Muscle of back (tissue), 13 donors: ENCODE measurements at places on chromosomes 5 and 9.

DNA sequence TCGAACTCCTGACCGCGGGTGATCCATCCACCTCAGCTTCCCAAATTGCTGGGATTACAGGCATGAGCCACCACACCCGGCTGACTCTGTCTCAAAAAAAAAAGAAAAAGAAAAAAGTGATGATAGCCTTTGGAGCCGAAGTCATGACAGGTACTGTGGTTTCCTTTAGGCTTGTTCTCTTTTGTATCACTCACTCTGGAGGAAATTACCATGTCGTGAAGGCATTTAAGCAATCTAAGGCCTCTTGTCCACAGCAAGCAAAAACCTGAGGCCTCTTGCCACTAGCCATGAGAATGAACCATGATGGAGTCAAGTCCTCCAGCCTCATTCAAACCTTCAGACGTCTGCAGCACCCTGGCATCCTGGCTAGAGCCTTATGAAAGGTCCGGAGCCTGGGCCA lies 286.1 kb downstream of the RAB3C start:
- no peak for DNase-seq

- DNase-seq, result no peak
These were observed 3.8 kb downstream of the OR2V2 start for GRCh38 chr5:181151146-181151545.

DNA sequence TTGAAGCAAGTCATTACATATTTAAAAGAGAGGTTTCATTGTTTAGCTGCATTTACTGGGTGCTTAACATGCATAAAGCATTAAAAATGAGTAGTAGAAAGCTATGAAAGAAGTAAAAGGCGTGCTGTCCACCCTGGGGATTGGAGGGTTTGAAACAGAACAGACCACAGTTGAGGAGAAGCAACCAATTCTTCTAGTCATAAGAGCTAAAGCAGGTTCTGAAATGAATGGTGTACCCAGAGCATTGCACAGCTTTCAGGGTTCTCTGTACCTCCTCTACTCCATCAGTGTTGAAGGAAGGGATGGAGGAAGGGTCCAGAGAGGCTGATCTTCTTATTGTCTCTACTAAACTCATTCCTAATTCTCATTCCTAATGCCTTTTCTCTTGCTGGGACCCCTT lies 68.9 kb downstream of the SH3RF2 start:
- no peak for DNase-seq

DNA sequence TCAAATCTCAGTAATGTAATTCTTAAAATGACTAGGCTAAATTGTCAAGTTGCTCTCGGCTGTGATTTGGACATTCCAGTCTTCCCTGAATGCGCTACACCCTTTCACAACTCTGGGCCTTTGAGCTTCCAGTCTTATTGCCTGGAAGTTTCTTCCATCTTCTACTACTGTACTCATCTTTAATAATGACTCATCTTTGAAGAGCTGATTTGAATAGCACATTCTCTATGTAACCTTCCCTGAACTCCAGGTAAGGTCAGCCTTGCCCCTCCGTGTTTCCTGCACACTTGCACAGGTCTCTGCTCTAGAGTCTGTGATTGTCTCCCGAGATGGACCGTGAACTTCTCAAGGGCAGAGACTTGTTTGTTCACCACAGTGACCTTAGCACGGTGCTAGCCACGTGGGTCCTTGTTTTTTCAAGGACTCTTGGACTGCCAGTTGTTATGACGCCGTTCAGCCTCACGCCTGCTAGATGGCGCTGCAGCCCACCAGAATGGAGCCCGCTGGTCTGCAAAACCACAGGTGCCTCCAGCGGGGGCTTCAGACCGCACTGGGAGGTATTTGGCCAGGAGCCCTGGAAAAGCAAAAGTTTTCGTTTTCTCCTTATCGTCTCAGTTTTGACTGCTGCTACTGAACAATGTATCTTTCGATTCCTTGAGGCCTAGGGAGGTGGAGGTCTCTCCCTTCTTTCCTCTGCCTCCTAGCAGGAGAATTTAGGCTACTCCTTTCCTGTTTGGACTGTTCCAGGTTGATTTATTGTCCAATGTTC lies 44.4 kb downstream of the SEC61B start:
- peak; percentile 79 for DNase-seq

DNA sequence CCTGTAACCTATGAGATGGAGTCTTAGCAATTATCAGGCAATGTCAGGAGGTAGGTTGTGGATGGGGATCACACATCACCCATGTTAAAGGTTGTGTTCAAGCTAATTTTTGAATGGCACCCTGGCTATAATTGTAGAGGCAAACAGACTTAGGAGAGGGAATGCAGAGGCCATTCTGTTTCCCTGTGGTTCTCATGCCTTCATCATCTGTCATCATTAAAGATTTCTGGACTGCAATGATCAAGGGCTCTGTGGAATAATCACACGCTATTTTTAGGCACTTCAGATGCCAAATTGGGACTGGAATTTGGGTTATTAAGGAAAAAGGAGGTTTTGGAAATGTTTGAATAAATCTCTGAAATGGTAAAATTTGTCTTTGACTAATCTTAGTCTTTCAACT lies 1065.4 kb downstream of the TAF11L14 start:
- DNase-seq, result no peak

GRCh38 chr5:63572740-63573139 lies 389.5 kb downstream of the HTR1A start:
- no peak for DNase-seq

DNA sequence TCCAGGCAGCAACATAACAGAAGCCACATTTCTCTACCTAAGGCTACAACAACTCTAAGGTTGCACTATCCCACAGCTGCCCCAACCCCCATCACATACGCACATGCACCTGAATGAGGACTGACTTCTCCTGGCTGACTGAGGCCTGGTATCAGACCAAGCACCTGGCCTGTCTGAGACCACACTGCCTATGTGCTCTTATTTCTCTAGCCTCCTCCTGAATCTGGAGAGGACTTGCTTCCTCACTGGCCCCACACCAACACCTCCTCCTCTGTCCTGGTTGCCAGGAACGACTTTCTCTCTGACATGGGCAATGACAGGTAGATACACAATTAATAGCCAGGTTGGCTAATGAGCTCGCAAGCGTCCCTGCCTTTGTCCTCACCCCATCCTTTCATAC lies 14.9 kb upstream of the VDAC1 start:
- DNase-seq, result no peak

DNA sequence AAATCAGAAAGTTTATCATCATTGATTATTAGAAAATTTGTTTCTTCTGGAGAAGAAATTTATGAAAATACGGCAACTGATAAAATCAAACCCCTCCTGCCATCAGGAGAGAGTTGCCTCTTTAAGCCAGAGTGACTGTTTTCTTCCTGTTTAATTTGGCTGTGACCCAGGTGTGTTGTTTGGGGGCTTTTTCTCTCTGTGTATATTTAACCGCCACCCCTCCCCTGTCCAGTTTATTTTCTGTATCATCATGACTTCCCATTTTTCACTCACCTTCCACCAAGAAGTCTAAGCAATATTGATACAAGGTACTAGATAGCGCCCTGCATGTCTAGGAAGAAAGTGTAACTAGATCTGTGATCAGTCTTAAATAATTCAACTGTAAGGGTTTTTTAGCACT lies 50.1 kb downstream of the FAM78A start:
- no peak for DNase-seq

GRCh38 chr9:21443849-21444625 lies 3.8 kb downstream of the IFNA1 start:
- no peak for DNase-seq

GRCh38 chr5:30690931-30691330 lies 502.6 kb upstream of the CDH6 start:
- DNase-seq, result no peak

DNA sequence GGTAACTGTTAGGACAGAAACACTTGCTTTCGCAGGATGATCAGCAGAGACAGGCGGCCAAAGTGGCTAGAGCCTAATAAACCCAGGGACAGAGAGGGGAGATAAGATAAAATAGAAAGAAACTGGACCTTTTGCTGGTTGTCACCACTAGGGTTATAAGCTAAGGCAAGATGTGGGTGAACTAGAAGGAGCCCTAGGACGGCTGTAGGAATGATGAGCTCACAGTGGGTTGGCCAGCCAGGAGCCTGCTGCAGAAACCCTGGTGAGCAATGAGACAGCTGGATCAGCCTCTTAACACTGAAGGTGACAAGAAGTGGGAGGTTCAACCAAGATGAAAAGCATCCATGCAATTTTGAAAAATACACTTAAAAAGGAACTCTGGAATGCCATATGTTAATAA lies 13.5 kb downstream of the CTNND2 start:
- no peak for DNase-seq

GRCh38 chr9:138020795-138021182 lies 143.2 kb downstream of the CACNA1B start:
- no peak for DNase-seq

DNA sequence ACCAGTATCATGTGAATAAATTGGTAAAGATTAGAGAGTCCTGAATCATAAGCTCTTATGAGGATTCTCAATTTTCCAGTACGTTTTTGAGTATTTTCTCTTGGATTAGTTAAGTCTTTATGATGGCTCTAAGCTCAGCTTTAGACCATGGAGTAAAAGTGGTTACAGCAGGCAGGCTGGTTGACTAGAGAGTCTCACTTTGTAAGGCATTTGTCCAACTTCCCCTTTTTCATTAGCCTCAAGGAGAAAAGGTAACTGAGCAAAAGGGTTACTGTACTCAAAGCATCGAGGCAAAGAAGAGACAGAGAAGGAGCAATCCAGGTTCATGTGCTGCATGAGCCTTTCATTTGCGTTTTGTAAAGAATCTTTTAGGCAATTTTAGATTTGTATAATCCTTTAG lies 8.5 kb downstream of the NOP16 start:
- no peak for DNase-seq

DNA sequence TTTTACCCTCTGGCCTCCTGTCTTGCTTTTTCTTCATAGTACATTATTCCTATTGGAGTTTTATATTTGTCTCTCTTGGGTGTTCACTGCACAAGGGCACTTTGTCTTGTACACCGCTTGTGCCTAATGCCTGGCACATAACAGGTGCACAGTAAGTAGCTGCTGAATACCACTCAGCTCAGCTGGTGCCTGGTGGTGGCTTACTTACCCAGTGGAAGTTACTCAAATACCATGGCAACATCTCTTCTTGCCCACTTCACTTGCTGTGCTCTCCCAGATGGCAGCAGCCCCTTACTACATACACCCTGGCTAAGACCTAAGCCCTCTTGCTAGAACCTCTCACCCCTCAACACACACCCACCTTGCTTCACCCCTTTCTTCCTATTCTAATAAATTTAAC lies 11.3 kb upstream of the SKP1 start:
- DNase-seq, result no peak

GRCh38 chr5:84605241-84605640 lies 220.6 kb upstream of the EDIL3 start:
- DNase-seq, result no peak

GRCh38 chr5:160905285-160905684 lies 53.3 kb upstream of the ATP10B start:
- DNase-seq, result no peak

DNA sequence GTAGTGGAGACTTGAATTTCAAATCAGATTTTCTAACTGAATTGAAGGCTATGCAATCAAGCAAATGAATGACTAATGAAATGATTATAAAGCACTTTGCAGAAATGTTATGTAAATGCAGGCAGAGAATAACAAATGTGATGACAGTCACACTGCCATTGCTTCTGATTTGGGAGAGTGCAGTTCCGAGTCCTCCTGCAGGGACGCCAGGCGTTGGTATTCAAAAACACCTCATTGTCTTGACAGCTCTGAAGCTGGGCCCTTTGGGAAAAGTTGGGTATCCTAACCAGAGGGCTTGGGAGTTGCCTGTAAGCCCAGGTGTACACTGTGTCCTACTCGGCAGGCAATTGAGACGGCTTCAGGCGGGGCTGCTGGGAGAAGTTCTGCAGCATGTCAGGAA lies 57.9 kb downstream of the C5orf15 start:
- DNase-seq, result no peak

GRCh38 chr5:174708476-174709207 lies 15.7 kb upstream of the MSX2 start:
- no peak for DNase-seq

DNA sequence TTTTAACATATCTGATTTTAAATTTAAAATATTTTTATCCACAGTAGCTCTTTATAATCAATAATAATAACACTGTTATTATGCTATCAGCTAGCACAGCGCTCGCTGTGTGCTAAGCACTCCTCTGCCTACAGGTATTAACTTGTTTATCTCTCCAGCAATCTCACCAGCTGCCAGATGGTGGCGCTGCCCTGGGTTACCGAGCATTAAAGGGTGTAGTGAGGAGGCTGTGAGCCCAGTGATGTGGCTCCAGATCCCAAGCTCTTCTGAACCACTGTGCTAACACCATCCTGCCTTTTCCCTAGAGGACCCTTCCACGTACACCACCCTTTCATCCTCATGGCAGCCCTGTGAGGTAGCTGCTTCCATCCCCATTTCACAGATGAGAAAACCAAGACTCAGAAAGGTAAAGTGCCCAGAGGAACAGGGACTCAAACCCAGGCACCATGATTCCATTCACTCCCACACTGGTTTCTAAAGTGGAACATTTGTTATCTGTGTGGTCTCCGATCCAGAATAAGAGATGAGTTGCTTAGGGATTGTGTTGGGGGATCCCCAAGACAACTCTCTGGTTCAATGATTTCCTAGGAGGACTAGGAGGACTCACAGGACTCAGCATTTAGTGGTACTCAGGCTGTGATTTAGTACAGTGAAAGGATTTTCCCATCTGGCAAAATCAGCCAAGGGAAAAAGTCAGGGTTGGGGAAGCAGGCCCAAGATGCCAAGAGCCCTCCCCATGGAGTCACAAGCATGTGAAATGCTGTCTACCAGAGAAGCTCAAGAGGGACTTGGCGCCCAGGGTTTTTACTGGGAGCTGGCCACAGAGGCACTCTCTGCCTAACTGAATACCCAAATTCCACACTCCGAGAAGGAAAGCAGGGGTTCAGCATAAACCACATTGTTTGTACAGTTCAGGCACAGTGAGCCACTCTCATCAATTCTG lies 7.0 kb downstream of the IGFBPL1 start:
- no peak for DNase-seq

DNA sequence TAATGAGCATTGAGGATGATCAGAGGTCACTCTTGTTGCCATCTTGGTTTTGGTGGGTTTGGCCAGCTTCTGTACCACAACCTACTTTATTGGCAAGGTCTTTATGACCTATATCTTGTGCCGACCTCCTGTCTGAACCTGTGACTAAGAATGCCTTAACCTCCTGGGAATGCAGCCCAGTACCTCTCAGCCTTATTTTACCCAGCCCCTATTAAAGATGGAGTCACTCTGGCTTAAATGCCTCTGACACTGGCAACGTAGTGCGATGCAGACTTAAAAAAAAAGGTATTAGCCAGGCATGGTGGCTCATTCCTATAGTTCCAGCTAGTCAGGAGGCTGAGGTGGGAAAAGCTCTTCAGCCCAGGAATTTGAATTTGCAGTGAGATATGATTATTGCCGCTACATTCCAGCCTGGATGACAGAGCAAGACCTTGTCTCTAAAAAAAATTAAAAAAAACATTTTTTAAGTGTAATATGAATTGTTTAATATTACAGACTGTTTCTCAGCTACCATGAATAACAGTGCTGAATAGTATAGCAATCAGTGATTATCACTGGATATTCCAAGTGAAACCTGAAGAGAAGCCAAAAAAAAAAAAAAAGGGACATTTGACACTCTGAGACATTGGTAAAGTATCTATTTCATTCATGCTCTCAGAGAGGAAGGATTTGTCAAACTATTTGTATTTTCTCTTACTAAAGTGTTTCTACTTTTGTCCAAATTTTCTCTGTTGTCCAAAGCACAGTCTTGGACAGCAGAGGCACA lies 18.3 kb upstream of the STOM start:
- no peak for DNase-seq

GRCh38 chr5:169641253-169641652 lies 4.2 kb downstream of the DOCK2 start:
- DNase-seq, result no peak

GRCh38 chr5:115068239-115069086 lies 101.2 kb downstream of the TRIM36 start:
- DNase-seq, result no peak
